ENCODE measurements at places on chromosomes 3 and 15.

- DNase-seq: no peak
Measured at GRCh38 chr3:53823026-53823955, 22.9 kb downstream of the CHDH start.

DNA sequence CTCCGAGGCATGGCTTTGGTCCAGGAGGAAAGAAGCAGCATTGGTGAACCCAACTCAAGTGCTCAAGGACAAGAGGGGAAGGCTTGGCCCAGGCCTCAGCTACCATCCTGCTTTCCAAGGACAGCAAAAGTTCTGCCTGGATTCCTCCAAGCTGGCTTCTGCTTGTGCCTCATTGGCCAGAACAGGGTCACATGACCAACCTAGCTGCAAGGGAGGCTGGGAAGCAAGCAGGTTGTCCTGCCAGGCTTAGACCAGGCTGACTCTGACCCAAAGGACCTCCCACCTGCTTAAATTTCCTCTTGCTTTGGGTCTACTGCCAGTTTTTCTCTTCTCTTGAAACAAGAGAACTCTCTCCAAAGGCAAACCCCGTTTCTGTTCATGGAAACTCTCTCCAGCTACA, 70.7 kb downstream of the RPN1 start:
- DNase-seq: no peak

DNA sequence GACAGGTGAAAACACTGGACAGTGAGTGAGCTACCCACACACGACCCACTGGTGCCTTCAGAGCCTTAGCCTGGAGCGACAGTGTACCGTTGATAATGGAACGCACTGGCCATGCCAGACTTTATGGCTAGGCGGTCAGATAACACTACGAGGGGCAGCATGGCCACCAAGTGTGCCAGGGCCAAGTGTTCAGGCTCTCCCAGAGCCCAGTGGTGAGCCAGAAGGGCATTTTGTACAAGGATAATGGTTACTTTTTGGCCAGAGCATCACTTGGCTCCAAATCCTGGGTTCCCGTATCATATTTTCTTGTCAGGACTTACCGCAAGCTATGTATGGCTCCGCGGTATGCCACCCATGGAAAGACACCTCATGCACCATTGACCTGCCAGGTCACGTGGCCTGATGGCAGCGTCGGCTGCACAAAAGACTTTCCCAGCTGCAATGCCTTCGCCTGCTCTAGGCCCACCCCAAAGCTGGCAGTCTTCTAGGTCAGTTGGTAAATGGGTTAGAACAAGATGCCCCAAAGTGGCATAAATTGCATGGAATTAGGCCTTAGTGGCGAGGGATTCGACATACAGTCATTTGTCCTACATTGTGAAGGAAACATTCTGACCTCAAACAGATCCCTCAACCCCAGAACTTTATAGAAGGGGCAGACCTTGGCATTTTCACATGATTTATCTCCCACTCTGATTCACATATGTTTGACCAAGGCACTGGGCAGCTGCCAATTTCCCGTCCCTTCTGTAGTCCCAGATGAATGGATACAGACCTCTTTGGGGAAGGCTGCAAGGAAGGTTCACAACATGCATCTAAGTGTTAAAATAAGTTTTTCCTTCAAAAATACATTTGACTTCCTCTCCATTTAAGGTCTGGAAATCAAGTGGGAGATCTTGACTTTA, 12.2 kb upstream of the SLC28A1 start:
- no peak for DNase-seq

DNA sequence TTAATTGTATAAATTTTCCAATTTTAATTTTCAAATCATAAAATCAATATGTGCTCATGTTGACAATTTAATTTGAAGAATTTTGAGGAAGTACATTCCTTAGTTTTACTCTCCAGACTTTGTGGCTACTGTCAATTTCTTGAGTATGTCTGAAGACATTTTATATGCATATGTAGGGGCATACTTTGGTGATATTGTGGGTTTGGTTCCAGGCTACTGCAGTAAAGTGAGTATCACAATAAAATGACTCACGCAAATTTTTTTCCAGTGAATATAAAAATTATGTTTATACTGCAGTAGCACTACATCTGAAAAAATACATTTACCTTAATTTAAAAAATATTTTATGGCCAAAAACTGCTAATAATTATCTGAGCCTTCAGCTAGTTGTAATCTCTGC, 123.2 kb upstream of the PLCL2 start:
- no peak for DNase-seq

- DNase-seq: no peak
Measured at GRCh38 chr3:61847784-61848462, 286.6 kb downstream of the PTPRG start.

- no peak for DNase-seq
Measured at GRCh38 chr15:86876387-86876944, 796.8 kb downstream of the AGBL1 start.

DNA sequence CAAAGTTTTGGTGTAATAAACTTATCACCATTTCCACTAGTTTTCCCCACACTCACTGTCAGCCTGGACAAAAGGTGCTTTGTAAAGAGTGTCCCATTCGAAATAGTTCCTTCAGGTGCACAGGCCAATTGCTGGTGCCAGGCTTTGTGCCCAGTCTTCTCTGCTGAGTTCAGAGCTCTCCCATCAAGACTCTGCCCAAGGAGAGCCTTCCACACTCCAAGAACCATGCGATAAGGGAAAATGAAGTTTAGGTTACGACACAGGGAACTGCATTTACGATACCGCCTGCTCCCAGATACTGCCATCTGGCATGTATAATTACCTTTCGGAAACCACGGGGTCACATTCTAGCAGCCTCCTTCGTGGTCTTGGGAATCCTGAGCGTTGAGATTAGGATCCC, 379.6 kb downstream of the MECOM start:
- DNase-seq: no peak

- DNase-seq: no peak
Measured at GRCh38 chr3:93994056-93994455, 14.1 kb downstream of the ARL13B start.

GRCh38 chr15:100093211-100094126, 248.3 kb downstream of the ADAMTS17 start:
- DNase-seq: no peak

- DNase-seq: no peak
Measured at GRCh38 chr3:21705769-21706168, 45.2 kb downstream of the ZNF385D start.

GRCh38 chr3:167882057-167882667, 146.6 kb downstream of the SERPINI1 start:
- no peak for DNase-seq

DNA sequence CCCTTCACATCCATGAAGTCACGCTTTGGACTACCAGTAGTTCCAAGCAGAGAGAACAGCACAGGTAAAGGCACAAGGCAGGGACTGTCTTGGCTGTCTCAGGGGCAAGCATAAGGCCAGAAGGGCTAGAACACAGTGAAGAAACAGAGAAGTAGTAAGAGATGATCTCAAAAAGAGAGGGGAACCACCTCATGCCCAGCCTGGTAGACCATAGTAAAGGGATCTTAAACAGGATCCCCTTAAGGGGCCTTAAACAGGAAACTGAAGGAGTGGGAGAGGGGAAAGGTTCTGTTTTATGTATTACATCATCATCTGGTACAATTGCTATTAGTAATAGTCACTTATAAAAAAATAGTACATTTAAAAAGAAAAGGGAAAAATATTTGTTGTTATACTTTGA, 25.8 kb downstream of the P2RY1 start:
- no peak for DNase-seq

DNA sequence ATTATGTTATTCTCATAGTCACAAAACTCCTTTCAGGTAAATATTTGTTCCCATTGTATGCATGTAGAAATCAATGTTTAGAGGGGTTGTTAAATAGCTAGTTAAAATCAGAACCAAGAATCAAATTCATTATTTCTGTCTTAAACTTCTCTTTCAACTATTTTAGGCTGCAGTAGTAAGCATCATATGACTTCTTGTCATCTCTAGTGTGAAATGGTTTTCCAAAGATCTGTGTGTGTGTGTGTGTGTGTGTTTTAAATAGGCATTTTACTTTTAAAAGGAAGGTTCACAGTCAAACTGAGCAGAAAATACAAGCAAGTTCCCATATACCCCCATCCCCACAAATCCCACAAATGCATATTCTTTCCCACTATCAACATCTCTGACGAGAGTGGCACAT, 506.5 kb downstream of the LPP start:
- DNase-seq: no peak

GRCh38 chr3:143952569-143953072, 19.0 kb upstream of the DIPK2A start:
- DNase-seq: no peak

- DNase-seq: no peak
Measured at GRCh38 chr15:40931300-40932142, 2.4 kb downstream of the DLL4 start.

DNA sequence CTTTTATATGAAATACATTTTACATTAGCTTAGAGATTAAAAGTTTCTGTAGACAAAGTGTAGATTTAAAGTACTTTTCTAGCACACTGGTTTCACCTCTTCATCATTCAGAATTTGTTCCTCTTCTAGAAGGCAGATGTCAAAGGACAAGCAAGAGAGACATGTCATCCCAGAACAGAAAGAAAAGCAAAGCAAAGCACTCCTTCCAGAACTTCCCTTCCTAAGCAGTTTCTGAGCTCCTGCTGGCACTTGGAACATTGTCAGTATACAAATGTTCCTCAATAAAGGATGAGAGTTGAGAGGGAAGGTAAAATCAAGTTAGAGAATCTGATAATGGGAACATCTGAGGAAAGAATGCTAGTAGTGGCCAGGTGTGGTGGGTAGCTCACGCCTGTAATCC, 26.2 kb downstream of the TMOD3 start:
- DNase-seq: no peak

- DNase-seq: no peak
Measured at GRCh38 chr15:85595804-85596536, 198.8 kb downstream of the KLHL25 start.

DNA sequence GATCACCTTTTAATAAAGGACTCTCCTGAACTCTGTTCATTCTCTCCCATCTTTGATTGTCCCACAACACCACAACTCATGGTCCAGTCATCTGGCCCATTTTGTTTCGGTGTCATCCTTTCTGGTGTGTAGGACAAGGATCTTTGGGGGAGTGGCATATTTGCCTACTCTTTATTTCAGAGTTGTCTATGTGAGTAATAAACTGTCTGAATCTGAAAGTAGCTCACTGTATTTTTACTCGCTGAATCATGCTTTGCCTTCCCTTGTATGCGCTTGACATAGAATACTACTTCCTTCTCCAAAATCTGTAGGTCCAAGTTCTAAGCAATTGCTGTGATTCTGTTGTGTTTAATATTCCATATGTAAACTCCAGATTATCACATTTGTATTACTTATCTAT, 29.9 kb upstream of the NOX5 start:
- DNase-seq: no peak

GRCh38 chr3:171809611-171809860, 747 bp downstream of the PLD1 start:
- no peak for DNase-seq

DNA sequence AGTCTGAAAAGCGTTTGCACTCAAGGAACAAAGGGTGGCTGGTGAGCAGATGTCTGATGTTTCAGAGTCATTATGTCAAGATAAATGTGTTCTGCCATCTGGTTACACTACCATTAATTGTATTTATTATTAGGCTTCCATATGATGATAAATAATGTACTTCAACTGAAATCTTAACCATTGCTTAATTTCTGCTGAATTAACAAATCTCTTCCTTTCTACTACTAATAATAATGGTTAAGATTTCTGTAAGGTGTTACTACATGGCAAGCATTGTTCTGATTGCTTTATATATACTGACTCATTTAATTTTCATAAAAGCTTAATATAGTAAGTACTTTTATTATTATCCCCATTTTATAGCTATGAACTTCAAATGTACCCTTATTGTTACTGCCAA, 68.4 kb upstream of the GALNT15 start:
- no peak for DNase-seq

DNA sequence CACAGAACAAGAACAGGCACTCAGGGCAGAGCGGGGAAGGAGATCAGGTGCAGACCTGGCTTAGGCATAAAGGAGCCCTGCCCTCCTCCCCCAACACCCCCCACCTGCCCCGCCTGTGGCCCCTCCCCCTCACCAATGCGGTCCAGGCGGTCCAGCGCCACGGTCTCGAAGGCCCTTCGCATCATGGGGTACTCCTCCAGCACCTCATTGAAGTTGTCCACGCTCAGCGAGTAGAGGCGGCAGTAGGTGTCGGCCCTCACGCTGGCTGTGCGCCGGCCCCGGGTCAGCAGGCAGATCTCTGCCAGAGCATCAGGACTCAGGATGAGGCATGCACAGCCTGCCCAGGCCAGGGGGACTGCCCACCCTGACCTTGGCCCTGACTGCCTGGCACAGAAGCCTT, 44.8 kb downstream of the HCN4 start:
- DNase-seq: peak; percentile 58

GRCh38 chr3:197007296-197007940, 22.2 kb downstream of the MELTF start:
- no peak for DNase-seq

GRCh38 chr15:29196290-29196689, 73.3 kb downstream of the NSMCE3 start:
- no peak for DNase-seq

DNA sequence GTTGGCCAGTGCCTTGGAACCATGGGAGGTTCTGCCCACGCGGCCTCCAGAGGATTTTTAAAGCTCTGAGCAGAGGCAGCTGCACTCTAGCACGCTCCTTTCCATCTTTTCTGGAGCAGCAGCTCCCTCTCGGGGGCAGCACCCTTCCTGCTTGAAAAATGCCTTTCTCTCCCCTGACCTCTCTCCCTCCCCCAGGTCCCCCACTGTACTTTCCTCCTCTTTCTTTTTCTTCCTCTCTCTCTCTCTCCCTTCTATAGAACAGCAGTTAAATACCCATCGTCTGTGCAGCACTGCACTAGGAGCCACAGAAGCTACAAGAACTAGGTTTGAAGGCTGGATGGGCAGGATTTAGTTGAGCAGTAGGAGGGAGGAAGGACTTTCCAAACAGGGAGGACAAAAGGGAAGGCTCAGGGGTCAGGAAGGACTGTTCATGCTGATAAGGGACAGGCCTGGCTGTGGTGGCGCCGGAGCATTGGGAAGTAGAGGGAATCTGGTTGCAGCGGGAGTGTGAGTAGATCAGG, 4.4 kb downstream of the ALPK3 start:
- DNase-seq: no peak

GRCh38 chr15:83695246-83695645, 41.3 kb downstream of the ADAMTSL3 start:
- DNase-seq: no peak

GRCh38 chr3:8011902-8012301, 489.7 kb upstream of the LMCD1 start:
- no peak for DNase-seq

GRCh38 chr3:71809321-71810026, 24.5 kb upstream of the PROK2 start:
- DNase-seq: no peak

DNA sequence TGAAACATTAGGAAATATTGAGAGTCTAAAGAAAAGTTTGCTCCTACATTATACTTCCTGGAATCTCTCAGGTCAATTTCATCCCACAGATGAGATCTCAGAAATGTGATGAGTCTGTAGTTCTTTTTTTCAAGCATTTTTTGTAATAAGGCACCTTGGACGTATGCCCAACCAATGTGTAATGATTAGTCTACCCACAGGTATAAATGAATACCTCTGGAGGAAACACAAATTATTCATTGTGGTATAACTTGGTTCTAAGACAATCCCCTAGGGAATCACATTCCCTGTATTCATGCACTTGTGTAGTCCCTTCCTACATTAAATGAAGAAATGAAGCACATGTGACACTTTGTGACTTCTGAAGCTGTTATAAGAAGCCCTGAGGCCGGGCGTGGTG, 596.2 kb upstream of the UBE2E2 start:
- no peak for DNase-seq

Data from activated effector memory CD4-positive, alpha-beta T cell treated with anti-CD3 and anti-CD28 coated beads, Interleukin-2, amount 50 U/mL, for 16 hours (primary cell).